ENCODE measurements at places on chromosomes 7 and 10.

GRCh38 chr10:28686835-28687682 lies 9.7 kb downstream of the BAMBI start:
- DNase-seq, result no peak

DNA sequence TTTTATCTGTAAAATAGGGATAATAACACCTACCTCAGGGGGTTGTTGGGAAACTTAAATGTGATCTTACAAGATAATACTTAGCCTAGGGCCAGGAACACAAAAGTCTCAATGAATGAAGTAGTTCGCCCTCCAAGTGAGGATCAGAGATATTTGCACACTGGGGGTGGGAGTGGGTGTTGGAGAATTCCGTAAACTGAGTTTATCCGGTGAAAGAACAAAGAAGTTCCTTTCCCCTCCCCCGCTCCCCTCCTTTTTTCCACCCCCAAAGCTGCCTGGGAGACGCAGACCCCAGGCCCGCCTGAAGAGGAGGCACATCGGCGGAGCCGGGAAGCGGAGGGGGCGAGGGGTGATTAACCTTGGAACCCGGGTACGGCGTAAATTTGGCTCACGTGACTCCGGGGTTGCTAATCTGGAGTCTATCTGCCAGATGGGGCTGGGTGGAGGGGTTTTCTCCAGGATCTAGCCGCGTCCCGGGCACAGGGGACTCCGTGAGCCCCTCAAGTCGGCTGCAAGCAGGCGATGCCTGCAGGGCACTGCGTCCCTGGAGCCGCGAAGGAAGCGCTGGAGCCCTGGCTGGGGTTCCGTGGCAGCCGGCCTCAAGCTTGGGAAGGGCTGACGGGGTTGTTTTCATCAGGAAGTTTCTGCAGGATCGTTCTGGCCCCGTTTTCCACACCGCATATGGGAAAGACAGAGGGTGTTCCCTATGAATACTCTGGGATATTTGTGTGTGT lies 1.4 kb upstream of the PODXL start:
- DNase-seq, result no peak

GRCh38 chr10:120584786-120585185 lies 127.8 kb downstream of the PLPP4 start:
- no peak for DNase-seq

DNA sequence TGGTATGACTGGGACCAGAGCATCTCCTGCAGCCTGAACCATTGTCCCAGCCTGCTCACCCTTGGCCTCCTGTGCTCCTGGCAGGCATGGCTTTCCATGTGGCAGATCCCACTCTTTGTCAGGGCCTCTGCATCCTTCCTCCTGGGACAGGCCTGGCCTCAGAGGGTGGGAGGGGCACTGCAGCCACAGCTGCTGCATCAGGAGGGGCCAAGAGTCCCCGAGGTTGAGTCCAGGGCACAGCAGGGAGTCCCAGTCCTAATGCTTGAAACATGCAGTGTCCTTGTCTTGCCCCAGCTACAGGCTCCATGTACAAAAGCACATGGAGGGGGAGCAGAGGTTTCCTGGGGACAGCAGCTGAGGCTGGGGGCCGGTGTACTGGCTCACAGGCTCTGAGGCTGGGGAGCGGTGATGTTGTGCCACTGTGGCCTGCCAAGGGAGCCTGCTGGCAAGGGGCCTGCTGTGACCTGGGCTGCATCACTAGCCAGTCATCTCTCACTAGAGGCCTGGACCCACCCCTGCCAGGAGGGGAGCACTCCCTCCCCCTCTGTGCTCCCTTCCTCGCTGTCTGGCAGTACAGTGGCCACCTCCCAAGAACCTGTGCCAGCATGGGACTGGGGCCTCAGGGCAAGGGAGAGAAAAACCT lies 144.8 kb downstream of the ZNF248 start:
- DNase-seq, result no peak

GRCh38 chr7:134856091-134856490 lies 76.7 kb downstream of the CALD1 start:
- DNase-seq, result no peak

GRCh38 chr10:11285171-11285570 lies 267.5 kb downstream of the CELF2 start:
- no peak for DNase-seq

- DNase-seq, result peak; percentile 83
Observed at GRCh38 chr10:3172446-3173170, at the start of gene PITRM1. TSS of gene PITRM1 (minus strand) at chr10:3172782. CDS start at chr10:3172772, 10 bp downstream.

GRCh38 chr10:72087969-72088888 lies at the start of gene SPOCK2:
TSS of gene SPOCK2 (minus strand) at chr10:72088551. CDS start at chr10:72088328, 223 bp downstream.
- no peak for DNase-seq

- no peak for DNase-seq
Observed at GRCh38 chr10:90342480-90342879, 515.4 kb downstream of the HTR7 start.

GRCh38 chr10:102783568-102783967 lies 39.8 kb downstream of the WBP1L start:
- DNase-seq, result no peak

DNA sequence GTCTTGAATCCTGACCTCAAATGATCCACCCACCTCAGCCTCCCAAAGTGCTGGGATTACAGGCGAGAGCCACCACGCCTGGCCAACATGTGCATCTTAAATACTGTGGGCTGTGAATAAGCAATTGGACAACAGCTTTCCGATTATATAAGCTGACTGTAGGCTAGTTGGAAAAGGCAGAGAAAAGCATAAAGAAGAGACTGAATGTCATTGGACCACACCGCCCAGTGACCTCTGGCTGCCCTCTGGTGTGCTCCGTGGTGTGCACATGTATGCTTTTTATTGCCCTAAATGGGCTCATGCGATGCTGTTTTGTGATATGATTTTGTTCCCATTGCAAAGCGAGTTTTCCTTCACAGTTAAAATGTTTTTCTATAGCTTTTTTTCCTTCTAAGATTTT lies 15.4 kb upstream of the CSGALNACT2 start:
- no peak for DNase-seq

DNA sequence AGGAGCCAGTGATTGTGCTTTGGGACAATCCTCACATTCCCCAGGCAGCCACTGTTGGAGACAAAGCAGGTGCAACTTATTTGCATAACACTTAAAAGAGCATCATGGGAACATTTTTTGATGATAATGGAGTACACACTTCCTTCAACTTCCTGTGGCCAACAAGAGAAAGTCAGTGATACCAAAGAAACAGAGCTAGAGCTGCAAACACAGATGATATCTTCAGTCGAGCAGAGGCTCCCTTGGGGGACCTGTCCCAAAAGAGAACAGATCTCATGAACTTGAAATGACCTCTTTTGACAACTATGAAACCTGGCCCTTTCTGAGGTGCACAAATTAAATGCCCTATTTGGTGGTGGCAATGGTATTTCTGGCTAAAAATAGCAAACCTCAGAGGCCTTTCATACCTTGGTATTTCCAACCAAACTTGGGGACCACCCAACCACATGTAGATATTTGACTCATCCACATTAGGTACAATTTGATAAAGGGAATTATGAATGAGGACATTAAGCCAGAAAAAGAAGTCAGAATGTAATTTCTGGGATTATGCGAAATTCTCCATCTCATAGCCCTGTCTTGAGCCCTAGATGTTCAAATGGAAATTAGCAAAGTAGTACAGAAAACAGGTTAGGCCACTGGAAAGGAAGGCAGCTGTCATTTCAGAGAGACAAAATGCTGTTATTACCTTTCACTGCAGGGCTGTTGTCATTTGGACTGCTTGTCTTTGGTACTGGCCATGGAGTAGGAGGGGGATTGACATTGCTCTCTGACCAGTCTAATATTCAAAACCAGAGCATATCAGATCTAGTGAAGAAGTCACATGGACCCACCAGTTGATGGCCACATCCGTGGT lies 146.2 kb downstream of the ICA1 start:
- no peak for DNase-seq
